Stimulated activated CD4-positive, alpha-beta T cell treated with anti-CD3 and anti-CD28 coated beads, TNF-alpha, amount 100 ng/mL, for 48 hours (primary cell): ENCODE measurements at places on chromosomes 12 and 14.

DNA sequence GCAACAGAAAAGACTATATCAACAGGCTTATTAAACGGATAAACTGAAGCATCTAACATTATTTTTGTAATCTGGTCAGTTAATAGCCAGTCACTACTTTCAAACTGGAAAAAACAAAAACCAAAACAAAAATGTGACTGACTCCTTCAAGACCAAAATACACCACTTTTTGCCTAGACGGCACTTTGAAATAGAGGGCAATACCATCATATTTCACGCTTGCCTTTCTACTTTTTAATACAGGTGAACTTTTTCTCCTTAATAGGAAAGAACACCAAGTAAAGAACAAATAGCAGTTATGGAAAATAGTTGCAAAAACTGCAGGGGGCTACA, 550 bp upstream of the NUP107 start:
- no peak for DNase-seq

- no peak for DNase-seq
Observed at GRCh38 chr14:77099425-77100167, 1.5 kb downstream of the CIPC start.

DNA sequence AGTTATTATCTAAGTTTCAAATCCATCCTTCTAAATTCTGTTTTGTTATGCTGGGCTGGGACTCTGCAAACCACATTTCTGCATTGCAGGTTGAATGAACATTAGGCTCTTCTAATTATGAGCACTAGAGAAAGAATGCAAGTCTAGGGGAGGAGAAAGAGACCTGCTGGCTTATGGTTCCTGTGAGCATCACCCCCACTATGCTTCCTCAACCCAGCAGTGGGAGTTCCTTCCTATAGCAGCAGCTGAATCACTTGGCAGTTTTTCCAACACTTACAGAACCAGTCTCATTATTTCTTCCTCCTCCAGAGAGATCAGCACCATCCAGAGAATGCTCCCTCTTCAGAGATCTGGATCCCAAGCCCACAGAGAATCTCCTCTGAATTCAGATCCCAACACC, 297.7 kb upstream of the CLEC14A start:
- no peak for DNase-seq

DNA sequence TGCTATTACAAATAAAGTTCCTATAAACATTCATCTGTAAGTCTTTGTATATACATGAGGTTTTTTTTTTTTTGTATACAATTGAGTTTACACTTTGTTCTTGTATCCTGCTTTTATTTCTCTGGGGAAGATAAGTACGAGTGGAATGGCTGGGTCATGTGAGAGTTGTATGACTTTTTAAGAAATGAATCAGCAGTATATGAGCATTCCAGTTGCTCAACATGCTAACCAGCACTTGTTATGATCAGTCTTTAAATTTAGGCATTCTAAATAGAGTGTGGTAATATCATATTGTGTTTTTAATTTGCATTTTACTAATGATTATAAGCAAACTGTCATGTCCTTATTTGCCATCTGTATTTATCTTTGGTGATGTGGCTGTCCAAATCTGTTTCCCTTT, 44.7 kb upstream of the AMIGO2 start:
- no peak for DNase-seq

- DNase-seq = no peak
Observed at GRCh38 chr12:120095736-120096135, 20.8 kb downstream of the RAB35 start.

DNA sequence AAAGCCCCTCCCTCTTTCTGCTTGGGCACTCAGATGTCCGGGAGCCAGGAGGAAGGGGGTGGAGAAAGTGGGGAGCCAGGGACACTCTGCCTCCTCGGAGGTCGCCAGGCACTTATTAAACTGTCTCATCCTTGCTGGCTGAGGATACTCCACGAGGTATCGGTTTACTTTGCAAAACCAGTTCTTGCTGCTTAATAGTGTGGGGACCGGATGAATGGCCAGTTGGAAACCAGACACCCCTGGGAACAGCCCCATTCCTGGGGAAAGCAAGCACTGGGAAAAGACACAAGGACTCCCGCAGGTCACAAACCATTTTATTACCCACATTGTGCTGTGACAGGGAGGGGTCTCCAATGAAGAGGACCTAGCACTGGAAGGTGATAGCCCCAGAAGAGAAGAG, 34.2 kb downstream of the CCDC88C start:
- no peak for DNase-seq

- DNase-seq = no peak
Observed at GRCh38 chr12:23415180-23415579, 534.3 kb downstream of the SOX5 start.

DNA sequence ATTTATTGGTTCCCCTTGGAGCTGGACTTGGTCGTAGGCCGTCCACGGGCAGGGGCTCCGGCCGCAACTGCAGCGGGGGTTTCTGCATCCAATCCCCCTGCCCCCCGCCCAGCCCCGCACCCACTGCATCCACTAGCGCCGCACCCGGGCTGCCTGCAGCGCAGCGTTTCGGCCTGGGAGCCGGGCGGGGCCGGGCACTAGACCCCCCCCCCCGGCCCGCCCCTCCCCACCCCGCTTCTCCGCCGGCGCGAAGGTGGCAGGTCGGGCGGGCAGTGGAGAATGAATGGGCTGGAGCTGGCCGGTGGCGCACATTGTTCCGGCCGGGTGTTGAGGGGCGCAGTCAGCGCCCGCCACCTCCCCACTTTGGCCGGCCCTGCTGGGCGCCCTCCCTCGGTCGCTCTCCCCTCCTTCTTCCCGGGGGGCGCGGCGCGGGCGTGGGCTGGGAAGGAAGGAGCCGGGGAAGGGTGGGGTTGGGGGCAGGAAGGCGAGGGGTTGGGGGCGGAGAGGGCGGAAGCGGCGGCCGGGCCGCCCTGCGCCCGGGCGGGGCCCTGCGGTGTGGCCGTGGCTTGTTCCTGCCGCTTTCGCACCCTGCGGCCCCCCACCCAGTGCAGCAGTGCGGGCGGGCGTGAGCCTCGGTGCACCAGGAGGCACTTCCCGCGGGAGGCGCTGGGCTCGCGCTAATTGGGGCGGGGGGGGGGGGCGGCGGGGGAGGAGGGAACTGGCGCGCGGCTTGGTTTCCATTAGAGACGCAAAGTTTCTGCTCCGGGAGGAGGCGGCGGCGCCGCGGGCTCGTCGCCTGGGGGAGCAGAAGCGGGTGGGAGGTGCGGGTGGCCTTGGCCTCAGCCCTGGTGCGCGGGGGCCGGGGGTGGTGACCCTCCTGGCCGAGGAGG, 841 bp downstream of the CALM1 start:
- peak; percentile 45 for DNase-seq

DNA sequence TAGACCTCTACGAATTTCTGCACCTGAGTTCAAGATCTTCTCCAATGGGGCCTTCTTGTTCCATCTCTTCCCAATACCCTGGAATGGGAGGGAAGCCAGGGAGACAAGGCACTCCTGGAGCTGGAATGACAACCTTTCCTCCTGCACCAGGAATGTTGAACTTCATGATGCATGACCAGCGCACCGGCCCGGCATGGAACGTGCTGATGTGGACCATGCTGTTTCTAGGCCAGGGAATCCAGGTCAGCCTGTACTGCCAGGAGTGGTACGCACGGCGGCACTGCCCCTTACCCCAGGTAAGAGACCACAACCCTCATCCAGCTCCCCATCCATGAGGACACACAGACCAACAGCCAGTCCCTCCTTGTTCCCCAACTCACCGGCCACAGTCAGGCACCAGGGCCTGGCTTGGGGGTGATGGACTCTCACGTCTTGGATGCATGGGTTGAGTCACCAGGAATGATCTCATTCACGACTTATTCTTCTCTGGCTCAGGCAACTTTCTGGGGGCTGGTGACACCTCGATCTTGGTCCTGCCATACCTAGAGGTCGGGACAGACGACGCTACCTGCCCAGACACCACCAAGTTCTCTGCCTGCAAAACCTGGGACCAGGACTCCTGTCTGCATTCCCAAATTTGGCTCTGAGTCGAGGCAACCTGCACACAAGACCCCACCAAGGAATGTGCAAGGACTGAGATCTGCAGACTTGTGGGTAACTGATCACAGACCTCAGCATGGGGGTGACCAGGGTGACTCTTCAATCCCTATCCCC, 20.5 kb downstream of the SOAT2 start:
- no peak for DNase-seq

- DNase-seq = no peak
Observed at GRCh38 chr12:26113181-26113654, 11.6 kb downstream of the BHLHE41 start.

GRCh38 chr12:46168426-46168825, 100.4 kb downstream of the SLC38A1 start:
- no peak for DNase-seq

DNA sequence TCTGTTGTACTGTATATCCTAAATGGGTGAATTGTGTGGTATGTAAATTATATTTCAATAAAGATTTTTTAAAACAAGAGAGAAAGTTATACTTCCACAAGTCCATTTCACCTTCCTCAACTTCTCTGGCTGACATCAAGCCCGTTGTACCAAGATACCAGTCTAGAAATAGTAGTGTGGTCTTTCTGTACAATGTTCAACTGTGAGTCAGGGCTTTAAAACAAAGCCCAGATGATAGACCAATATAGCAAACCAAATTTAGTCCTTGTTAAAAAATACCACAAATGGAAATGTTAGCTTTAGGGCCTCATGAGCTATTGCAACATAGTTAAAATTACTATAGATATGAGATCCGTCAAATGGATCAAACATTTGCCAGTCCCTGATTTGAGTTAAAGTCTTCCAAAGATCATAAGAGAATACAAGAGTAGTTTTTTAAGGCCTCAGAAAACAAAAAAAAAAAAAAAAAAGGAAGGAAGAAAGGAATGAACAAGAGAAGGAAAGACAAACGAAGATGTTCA, 49.0 kb upstream of the EGLN3 start:
- DNase-seq = no peak

GRCh38 chr12:115209230-115209629, 525.3 kb upstream of the TBX3 start:
- DNase-seq = no peak

DNA sequence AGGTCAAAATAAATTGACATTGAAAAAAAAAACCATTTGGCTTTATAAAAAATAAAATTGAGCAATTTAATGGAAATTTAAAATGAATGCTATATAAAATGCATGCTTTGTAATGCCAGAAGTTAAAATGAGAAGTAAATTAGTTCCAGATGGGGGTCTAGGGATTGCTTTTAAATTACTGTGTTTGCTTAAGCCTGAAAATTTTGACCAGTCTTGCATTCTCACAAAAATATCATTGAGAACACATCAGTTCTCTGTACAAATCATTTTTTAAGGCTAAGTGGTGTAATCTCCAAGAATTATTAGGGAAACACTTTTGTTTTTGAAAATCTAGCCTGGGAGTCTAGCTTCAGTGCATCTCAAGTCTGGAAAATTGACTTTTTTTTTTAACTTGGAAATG, 90.7 kb downstream of the RERG start:
- DNase-seq = no peak

DNA sequence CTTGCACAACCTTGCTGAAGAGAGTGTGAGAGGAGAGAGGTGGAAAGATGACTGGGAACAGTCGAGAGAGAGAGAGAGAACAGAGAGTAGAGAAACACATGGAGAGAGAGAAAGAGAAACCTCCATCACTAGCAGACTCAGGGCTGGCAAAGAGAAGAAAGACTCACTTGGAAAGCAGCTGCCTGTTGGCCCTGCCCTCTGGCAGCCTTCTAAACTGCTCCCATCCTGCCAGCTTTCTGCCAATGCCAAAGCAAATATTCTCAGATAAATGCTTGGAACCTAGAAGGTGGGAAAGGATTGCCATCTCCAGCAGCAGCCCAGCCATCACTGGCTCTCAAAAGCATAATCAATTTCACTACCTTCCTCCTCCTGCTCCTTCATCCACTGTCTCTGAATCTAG, 107.9 kb upstream of the WSCD2 start:
- no peak for DNase-seq

DNA sequence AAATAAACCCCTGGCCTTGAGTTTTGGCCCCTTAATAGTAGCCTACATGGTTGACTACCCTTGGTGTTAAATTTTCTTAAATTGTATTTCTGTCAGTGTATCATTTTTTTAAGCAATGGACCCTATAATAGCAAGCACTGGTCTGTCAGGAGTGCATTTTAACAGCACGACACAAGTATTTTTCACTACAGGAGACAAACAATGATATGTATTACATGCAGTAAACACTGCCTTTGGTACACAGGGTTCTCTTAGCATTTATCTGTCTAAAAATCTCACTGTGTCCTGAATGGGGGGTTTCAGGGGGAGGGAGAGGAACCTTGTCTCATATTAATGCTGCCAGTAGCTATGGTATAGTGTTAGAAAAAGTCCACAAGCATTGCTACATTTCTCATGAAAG, 18.4 kb downstream of the LMO3 start:
- no peak for DNase-seq

GRCh38 chr12:69338120-69338859, 9.9 kb upstream of the LYZ start:
- no peak for DNase-seq

DNA sequence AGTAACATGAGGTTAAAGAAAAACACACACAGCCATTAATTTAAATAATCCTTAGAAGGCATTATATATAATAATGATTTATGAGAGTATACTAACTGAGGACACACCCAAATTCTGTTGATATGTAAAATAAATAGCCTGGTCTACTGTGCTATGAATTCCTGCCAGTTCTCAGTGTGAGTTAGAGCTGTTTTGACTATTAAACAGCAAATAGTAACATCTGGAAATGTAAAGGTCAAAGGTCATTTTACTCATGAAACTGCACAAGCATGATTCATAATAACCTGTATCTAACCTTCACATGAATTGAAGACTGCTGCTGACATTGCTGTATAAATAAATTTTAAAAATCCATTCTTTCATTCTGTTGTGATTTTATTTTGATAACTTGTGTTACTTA, 966.7 kb downstream of the SLC6A15 start:
- no peak for DNase-seq

DNA sequence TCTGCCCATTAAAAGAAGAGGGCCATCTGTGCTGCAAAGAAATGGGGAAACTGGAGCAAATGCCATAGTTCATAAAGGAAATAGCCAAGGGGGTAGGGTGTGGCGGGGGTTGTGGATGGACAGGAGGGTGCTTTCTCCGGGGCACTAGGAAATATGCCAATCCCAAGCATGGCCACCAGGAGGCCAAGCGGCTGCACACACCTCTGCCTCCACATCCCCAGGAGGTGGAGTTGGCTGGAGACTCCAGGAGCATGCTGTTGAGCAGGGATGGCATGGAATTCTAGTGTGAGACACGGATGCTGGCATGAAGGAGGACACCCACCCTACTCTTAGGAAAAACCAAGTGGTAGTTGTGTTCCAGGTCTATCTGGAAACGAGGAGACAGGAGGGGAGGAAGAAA, 25.2 kb downstream of the NID2 start:
- DNase-seq = peak; percentile 10
